Amygdala (tissue), 56 donors: ENCODE measurements at places on chromosomes 16 and 17.
A peak's percentile ranks its signal among the peaks of the same experiment; 100 is the strongest.

GRCh38 chr17:14745541-14745940, 444.7 kb downstream of the HS3ST3B1 start:
- no peak for DNase-seq

- DNase-seq, result no peak
Observed at GRCh38 chr16:83305092-83305491, 502.7 kb upstream of the HSBP1 start.

DNA sequence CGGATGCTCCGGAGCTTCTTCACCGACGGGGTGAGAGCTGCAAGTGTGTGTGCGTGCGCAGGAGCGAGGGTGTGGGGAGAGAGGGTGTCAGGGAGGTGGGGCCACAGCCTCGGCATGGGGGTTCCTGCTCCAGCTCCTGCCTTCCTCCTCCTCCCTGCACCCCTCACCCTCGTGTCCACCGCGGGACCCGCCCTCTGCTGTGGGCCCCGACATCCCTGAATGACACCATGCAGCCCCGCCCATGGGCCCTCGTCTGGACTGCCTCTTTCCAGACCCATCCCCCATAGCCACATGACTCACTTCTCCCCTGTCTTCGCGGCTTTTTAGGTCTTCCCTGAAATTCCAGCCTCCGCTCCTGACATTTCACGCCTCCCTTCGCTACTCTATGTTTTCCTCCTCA, 41.6 kb downstream of the ARHGAP23 start:
- peak; percentile 20 for DNase-seq

DNA sequence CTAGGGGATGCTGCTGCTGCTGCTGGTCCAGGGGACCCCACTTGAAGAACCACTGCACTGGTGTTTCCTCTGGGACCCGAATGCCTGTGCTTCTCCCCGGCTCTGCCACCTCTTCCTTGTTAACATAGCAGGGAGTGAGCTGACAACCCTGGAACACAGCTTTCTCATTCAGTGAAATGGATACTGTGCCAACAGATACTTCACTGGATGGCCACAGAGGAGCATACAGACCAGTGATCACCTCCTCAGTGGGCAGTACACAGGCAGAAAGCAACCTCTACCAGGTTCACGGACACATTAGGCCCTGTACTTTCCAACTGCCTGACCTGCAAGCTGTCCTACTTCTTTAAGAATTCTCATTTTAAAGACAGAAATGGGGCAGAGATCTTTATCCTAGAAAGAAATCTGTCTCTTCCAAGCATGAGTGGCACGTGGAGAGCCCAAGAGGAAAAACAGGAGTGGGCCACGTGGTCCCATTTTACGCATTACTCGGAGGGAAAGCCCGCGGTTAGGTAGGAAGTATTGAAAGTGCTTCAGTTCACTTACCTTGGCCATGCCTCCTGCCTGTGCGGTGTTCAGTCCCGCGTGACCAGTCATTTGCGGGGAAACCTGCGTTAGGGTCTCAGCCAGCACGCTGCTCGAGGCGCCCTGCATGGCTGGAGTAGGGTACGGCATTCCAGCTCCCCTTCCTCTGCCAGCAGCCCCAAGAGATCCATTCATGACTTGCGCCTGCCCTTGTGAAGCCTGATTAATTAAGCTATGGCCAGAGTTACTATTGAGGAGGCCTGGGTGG, 30.6 kb downstream of the CREBBP start:
- DNase-seq, result no peak

DNA sequence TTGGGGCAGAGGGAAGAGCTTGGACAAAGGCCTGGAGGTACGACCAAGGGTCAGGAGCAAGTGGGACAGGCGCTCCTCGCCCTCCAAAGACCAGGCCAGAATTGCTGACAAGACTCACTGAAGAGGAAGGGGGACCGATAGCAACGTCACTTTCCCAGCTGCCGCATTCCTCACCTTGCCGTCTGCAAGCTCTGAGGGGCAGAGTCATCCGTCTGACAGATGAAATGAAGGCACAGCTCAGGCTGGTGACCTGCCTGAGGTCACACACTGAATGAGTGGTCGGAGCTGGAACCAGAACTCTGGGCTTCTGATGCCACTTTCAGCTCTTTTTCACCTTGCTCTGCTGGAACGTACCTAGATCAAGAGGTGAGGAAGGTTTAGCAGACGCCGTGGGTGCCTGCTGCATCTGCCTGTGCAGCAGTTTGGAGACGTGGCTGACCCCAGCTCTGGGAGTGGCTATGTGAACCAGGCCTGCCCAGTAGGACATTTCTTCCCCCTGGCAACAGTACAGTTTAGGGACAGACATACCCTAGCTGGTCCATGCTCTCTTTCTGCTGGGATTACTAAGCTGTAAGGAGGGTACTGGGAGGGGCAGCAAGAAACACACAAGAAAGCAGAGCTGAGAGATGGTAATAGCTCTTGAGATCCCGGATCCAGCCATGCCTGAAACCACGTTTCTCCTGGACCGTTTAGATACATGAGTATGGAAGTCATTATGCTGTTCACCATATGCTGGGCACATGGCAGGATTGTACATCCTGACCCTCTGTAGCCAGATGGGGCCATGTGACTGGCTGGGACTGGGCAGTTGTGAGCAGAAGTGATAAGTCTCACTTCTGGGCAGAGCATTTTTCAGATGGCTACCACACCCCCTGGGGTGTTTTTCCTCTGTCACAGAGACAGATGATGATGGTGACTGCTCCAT, 50.9 kb downstream of the IL21R start:
- no peak for DNase-seq

- no peak for DNase-seq
Observed at GRCh38 chr17:1612400-1612799, 16.2 kb downstream of the SLC43A2 start.

DNA sequence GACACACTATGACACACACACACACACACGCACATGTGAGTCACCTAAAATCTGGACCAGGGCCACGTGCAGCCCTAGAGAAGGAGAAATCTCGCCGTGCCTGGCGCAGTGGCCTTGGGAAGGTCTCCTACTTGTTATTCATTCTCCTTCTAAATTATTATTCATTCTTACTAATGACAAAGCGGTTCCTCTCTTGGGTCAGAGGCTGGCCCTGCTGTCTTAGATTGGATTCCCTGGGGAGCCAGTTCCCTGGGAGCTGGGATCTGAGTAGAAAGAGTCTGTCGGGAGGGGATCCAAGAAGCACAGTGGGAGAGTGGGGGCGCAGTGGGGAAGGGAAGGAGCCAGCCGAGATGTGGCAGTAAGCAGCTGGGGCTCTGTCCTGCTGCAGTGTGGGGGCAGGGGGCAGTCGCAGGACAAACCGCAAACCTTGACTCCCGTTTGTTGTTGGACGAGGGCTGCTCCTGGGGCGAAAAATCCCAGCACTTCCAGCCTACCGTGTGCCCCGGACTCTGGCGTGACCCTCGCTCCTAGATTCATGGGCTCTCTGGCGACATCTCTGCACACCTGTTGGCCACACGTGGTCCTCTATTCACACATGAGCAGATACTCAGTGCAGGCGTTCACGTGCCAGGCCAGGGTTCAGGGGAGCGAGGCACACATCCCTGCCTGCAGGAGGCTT, 18.7 kb upstream of the JPH3 start:
- no peak for DNase-seq

GRCh38 chr16:6573577-6573976, 759.1 kb upstream of the RBFOX1 start:
- DNase-seq, result peak; percentile 76
